Tongue (tissue), 3 donors: ENCODE measurements at places on chromosomes 5 and 9. TPM values are rescaled to one million over a fixed set of nuclear protein-coding genes. Genes with fewer than 3 reads are reported as not detected.

The PHF24 gene
- 0.31 TPM for total RNA-seq

The EIF4E1B gene
- total RNA-seq: not detected

The PCDHA9 gene
- total RNA-seq: 0.10 TPM

The TAF11L5 gene
- total RNA-seq: not detected

The PPP3R2 gene
- not detected for total RNA-seq

The INSL4 gene
- not detected for total RNA-seq

The C9orf50 gene
- total RNA-seq: not detected

The FBN2 gene
- 215 TPM for total RNA-seq

The C9orf43 gene
- total RNA-seq: 0.92 TPM

The SAP30L gene
- total RNA-seq: 25.8 TPM

The GRM6 gene
- not detected for total RNA-seq

The OLFML2A gene
- total RNA-seq: 188 TPM

The PCDHB11 gene
- 5.9 TPM for total RNA-seq

The NSG2 gene
- total RNA-seq: 3.1 TPM

The DHFR gene
- total RNA-seq: 27.4 TPM

The BTNL8 gene
- total RNA-seq: not detected

The MARCHF11 gene
- total RNA-seq: not detected

The TMEM245 gene
- total RNA-seq: 79.0 TPM
